ENCODE measurements at places on chromosomes 13 and 19.

DNA sequence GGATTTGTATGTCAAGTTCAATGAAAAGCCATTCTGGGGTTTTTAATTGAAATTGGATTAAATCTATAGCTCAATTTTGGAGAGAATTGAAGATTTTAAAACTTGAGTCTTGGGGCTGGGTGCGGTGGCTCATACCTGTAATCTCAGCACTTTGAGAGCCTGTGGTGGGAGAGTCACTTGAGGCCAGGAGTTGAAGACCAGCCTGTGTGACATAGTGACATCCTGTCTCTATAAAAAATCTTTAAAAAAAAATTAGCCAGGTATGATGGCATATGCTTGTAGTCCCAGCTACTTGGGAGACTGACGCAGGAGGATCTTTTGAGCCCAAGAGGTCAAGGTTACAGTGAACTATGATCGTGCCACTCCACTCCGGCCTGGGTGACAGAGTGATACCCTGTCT, 41.2 kb downstream of the VAV1 start:
- no peak for DNase-seq

GRCh38 chr19:39795001-39795400, 16.3 kb downstream of the LEUTX start:
- no peak for DNase-seq

GRCh38 chr19:30722761-30723160, 350.6 kb downstream of the ZNF536 start:
- DNase-seq, result no peak

- no peak for DNase-seq
Measured at GRCh38 chr13:73722120-73722519, 412.1 kb downstream of the KLF12 start.

DNA sequence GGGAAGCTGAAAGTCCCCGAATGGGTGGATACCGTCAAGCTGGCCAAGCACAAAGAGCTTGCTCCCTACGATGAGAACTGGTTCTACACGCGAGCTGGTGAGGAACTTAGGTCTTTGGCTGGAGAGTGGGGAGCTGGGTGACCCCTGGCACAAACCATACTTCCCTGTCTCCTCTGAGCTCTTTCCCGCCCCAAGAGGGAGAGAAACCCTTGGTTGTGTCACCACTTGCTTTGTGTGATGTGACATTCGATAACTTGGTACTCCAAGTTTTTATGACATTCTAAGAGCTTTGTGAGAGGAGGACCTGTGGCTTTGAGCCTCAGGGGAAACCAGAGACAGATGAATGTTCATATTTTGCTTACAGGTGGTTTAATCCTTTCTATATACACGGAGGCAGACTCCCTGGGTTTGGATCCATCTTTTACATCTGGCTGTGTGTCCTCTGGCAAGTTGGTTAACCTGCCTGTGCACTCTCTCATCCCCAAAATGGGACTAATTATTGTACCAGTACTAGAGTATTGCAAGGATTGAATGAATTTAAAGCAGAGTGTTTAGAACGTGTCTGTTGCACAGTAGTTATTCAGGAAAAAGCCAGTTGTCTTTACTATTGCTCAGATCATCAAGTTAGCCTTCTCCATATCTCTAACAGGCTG, 1.2 kb downstream of the RPS19 start:
- no peak for DNase-seq

DNA sequence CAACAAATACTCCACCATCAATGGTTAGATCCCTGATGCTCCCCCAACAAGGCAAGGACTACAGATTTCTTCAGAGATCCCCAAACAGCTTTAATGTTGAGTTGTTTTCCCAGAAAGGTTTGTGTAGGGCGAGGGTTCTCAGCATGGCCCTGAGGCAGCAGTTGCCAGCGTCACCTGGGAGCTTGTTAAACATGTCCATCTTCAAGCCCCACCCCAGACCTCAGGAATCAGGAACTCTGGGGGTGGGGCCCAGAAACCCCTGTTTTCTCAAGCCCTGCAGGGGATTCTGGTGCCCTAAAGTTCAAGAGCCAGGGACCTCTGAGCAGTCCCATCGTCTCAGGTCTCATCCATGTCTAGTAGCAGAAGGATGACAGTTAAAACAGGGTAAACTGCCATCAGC, 9.6 kb downstream of the EFNB2 start:
- DNase-seq, result no peak

DNA sequence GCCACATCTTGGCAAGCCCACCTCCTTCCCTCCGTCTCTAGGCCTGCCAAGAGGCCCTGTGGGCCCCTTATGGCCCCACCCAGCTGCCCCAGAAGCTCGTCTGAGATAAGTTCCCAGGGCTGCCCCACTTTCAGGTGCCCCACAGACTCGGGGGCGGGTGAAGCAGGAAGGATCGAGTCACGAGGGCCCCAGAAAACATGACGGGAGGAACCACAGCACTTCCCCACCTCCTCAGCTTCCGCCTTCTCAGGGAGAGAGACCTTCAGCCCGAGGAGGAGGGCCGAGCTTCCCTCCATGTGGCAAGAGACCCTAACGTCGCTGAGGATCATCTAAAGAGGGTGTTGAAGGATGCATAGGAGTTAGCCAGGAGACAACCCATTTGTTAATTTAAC, 4.5 kb upstream of the IL12RB1 start:
- DNase-seq, result no peak

GRCh38 chr19:57103573-57104277, 16.1 kb upstream of the USP29 start:
- DNase-seq, result no peak

- no peak for DNase-seq
Measured at GRCh38 chr13:30037306-30037705, 186.9 kb upstream of the UBL3 start.

- no peak for DNase-seq
Measured at GRCh38 chr19:19654441-19654840, 9.0 kb downstream of the ATP13A1 start.

DNA sequence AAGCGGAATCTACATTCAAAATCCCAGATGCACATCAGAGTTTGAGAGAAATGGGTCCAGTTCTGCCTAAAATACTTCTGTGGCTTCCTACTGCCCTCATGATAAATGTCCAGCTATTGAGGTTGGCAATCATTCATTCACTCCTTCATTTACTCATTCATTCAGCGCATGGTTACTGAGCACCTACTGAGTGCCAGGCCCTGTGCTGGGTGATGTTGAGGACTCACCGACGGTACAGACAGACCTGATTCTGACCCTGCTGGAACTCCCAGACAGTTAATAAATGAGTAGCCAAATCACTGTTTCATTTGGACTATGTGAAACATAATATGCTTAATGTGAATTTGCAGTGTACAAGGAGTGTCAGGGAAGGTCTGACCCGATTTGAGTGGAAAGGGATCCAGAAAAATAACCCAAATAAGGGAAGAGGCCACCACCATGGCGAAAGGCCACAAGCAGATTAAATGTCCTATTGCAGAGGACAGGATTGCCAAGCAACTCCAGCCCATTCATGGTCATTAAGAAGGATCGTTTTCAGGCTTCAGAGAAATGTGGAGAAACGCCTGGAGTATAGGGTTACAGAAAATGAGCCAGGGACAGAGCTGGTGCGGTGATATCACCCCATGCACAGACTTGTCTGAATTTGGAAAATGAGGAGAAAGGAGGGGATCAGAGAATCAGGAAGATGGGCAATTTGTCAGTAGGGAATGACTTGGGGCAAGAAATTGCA, 20.5 kb downstream of the DYRK1B start:
- DNase-seq, result no peak

DNA sequence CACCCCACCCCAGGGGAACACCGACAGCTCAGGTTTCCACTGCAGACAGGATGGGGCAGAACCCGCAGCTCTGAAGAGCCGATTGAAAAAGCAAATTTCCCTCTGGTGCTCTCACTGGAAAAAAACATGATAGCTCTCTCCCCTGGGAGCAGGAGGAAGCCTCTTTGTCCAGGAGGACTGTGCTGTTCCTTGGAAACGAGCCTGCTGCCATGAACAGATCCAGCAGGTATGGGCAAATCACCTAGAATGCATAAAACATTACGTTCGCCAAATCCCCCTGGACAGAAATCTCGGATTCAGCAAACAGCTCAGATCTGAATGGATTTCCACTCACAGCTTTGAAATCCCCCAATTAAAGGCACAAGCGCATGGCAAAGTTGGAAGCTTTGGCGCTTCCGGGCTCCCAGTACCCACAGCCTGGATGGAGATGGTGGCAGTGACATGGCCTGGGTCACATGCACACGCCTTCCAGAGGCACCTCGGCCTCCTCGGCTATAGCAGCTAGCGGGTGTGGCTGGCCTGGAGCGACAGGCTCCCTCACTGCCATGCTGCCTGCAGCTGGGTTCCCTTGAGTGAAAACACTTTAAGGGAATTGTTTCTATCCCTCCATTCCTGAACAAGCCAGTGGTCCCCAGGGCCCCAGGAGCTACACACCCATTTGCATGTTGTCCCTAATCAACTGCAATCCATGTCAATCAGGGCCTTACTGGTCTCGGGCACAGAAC, 59.1 kb downstream of the CEBPG start:
- no peak for DNase-seq

DNA sequence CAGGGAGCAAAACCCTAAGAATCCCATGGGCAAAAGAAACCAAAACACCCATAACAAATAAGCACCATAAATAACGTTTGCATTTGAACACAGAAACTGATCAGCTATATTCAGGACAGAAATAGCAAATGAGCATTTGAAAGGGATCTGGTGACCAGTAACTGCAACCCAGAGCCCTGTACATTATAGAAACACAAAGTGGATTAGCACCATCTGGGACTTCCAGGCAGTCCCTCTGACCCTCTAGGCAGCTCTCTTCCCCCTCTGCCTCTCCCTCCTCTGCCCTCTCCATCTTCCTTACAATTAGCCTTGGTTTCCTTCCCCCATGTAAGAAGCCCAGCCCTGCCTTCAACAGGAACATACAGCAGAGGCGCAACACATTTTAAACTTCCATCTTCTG, 215.0 kb downstream of the DCLK1 start:
- DNase-seq, result no peak

DNA sequence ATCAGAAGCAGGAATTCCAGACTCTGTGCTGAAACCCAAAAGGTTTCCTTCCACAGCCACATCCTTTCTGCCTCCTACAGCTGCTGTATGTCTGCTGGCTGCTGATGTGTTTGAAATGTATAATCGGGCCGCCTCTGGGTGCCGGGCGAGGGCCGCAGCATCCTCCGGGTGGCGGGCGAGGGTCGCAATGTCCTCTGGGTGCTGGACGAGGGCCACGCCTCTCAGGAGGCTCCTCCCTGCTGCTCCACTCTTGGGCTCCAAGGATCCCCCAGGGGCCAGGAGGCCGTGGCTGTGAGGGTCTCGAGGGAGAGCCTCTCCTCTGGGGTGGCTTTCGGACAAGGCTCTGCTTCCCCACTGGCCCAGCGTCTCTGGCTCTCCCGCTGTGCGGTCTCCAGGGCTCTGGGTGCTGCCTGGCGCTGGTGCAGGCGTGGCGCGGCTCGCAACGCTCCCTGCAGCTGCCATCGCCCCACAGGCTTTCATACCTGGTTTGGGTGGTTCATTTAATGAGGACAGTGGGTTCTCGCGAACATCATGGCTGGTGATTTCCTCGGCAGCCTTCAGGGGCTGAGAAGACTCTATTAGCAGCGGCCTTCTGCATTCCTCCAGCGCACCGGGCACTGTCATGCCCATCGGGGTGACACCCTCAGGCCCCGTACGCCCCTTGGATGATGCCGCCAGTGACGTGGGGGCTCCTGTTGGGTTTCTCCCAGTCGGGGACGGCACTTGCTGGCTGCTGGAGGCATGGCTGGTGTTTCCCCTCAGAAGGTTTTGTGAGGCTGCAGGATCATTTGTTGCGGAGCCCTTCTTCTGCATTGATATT, 41.8 kb upstream of the GRTP1 start:
- DNase-seq, result no peak

- DNase-seq, result no peak
Measured at GRCh38 chr13:75410207-75410606, 71.8 kb downstream of the TBC1D4 start.

DNA sequence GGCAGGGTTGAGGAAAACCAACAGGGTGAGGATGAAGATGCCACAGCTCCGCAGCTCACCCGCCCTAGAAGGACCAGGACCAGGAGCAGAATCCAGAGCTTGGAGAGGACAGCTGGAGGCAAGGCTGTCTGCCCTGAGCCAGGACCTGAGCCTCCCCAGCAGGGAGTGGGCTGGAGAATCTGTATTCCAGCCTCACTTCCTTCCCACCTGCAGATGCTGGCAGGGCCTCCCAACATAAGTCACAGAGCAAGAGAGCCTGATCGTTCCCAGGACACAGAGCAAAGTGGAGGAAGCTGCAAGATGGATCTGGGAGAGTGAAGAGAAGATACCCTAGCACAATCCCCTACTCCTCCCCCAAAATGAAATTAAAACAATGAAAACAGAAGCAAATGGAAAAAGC, 61.7 kb upstream of the WASF3 start:
- DNase-seq, result no peak

- no peak for DNase-seq
Measured at GRCh38 chr13:53073711-53074110, 45.1 kb downstream of the OLFM4 start.

GRCh38 chr13:58883405-58883804, 1251.9 kb downstream of the PCDH17 start:
- no peak for DNase-seq

GRCh38 chr13:67554286-67554685, 324.1 kb upstream of the PCDH9 start:
- no peak for DNase-seq

GRCh38 chr19:3931041-3931440, 1.8 kb upstream of the NMRK2 start:
- DNase-seq, result no peak

GRCh38 chr13:31431722-31432137, 232.0 kb downstream of the B3GLCT start:
- DNase-seq, result no peak

DNA sequence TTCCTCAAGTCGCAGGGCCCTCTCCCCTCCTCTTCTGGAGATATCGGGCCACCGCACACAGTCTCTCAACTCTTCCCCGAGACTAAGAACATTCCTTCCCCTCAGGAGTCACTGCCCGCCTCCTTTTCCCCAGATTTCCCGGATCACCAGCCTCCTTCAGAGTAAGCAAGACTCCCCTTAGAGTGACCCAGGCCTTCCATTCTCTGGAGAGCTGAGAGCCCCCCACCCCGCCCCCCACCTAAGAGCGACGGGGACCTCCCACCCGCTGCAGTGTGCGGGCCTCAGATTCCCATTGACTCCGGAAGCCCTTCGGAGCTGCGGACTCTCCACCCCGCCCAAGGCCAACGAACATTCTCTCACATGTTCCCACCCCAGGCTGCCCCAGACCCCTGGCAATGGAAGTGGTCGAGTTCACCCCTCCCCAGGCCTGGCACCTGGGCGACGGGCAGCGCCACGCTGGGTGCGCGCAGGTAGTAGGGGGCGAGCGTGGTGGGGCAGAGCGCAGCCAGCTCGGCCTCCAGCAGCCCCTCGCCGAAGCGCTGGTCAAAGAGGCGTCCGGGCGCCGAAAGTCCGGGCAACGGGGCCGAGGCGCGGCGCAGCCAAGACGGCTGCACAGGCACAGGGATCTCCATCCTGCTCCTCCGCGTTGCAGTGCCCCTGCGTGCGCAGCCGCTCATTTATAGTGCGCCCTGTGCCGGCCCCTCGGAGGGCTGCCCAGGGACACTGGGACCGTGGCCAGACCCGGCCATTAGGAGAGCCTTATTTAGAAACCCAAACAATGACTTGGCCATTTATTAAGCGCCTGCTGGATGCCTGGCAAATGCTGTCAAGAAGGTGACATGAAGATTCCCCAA, at the start of gene HSPB6:
HSPB6 (minus strand) TSS at position 653 of the 854 bp plus-strand sequence; CDS start at position 632, 21 bp downstream.
- DNase-seq, result no peak

Measured in cerebellar nuclear complex (tissue), 1 donor.